Thoracic aorta (tissue), 2 donors: ENCODE measurements at places on chromosomes 5 and 9. TPM values are rescaled to one million over a fixed set of nuclear protein-coding genes. Genes with fewer than 3 reads are reported as not detected.

DNA sequence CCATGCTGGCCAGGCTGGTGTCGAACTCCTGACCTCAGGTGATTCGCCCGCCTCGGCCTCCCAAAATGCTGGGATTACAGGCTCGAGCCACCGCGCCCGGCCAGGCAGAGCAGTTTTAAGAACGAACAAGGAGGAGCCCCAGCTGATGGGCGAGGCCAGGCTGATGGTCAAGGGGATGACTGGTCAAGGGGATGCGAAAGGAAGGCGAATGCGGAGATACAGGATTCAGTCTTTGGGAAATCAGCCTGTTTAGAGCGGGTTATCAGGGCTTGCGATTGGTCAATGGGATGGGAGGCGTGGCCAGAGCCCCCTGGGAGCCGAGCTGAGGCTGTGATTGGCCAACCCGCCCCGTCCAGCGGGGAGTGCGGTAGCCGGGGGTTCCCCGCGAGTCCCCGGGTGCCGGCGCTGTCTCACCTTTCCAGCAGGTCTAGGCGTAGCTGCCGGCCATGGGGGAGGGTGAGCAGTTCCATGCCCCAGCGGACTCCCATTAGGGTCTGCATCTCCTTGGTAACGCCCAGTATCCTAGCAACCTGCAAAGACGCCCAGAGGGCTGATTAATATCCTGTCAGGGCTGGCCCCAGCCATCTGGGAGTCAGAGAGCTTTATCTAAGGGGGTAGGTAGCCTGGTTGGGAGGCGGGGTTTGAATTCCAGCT, 7.5 kb upstream of the TOR2A start:
- no peak for DNase-seq

- DNase-seq: no peak
Measured at GRCh38 chr5:13250464-13251291, 693.8 kb downstream of the DNAH5 start.

DNA sequence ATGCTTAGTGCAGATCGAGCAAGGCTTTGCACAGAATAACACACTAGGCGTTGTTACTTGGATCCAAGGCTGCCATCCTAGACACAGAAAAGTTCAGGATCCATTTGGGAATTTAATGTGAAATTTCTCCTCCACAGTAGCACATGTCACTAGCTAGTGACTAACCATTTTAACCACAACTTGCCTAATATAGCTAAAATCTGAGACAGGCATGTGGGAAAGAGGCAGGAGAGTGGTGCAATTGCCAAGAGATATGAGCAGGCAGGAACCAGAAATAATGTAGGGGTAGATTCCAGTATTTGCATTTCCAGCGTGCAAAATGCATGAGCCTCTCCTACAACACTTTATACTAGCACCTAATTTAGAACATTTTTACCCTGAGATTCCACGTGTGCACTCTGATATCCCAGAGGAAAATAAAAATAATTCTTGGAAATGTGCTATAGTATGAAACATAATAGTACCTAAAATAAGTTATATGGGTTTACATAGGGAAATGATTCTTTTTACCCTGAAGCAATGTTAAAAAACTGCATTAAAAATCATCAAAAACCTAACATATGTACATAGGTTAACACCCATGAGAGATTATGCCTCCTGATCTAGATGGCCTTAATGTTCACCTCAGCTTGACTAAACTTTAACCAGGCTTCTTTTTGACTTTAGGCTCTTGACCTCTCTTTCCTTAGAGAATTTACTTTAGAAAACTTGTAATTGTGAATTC, 1230.6 kb upstream of the NUDT12 start:
- DNase-seq: no peak

- no peak for DNase-seq
Measured at GRCh38 chr9:75041041-75041440, 12.9 kb upstream of the CARNMT1 start.

DNA sequence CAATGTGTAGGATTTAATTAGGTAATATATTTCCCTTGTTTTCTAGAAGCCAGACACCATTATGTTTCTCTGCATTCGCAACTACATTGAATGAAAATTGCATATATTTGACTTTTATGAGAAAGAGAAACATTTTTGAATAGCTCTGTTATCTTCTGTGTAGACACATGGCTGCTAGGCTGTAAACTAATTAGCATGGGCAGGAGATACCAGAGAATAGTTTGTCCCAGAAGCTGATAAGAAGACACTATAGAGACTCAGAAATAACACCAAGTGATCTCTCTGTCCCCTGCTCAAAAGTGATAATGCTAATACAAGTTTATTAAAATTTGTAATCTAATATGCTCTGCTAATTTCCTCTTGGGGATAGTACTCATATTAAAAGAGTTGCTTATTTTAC, 198.0 kb upstream of the TUSC1 start:
- no peak for DNase-seq

DNA sequence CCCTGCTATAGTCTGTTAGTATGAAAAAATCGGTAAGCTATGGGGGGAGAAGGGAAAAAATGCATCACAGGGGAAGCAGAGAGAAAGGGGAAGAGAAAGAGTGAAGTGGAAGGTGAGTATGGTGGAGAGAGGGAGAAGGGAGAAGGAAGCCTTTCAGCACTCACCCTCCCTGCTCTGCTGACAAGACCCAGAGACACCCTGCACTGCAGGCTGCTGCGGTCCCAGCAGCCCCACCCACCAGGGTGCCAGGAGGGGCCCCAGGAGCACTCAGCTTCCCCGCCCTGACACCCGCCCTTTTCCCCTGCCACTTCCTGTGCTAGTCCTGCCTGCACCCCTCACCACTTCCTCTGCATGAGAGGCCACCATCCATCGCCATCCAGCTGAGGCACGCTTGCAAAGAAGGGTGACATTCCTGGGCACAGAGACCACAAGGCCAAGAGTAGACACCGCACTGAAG, 12.7 kb downstream of the STK10 start:
- no peak for DNase-seq

DNA sequence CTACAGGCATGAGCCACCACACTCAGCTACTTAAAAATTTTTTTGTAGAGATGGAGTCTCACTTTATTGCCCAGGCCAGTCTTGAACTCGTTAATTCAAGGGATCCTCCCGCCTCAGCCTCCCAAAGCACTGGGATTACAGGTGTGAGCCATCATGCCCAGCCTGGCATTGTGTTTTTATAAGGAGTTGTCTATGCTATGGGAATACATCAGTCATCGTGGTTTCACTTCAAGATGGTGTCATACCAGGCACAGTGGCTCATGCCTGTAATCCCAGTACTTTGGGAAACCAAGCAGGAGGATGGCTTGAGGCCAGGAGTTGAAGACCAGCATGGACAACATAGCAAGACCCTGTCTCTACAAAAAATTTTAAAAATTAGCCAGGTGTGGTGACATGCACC, 49.7 kb downstream of the CYSTM1 start:
- DNase-seq: no peak

The ADGRV1 gene
- 1.4 TPM for total RNA-seq
